ENCODE measurements at places on chromosomes 7 and 10.

- peak; percentile 58 for DNase-seq
Observed at GRCh38 chr7:140084972-140085371, 22.2 kb upstream of the PARP12 start.

DNA sequence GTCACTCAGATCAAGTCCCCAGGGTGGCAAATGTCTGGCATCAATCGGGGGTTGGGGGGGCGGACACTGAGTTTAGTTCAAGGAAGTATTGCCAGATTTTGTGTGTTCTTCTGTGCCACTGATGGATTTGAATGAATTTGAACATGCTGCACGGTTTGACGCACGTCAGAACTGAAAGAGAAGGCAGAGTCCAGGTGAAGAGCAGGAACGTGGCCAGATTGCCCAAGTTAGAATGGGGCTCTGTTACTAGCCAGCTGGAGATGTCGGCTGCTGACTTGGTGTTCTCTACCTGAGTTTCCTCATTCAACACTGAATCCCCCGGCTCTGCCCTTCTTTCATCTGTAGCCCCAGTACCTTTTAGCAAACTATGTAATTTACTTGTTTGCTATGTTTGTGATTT is 180.2 kb downstream of the PRKCQ start:
- no peak for DNase-seq

DNA sequence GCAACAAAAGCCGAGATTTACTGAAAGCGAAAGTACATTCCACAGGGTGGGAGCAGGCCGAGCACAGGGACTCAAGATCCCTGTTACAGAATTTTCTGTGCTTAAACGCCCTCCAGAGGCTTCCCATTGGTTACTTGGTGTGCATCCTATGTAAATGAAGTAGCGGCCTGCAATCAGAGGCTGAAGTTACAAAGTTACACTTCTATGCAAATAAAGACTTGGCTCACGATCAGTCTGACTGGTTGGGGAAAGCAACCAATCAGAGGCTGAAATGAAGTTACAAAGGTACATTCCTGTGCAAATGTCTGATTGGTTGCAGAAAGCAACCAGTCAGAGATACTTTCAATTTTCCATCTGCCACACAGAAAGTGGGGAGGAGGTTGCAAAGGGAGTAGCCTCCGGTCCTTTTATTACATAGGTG is 4.1 kb downstream of the ACBD7 start:
- DNase-seq, result no peak

GRCh38 chr10:26770069-26770468 is 72.6 kb downstream of the PDSS1 start:
- no peak for DNase-seq

- no peak for DNase-seq
Observed at GRCh38 chr7:78635026-78635793, 818.3 kb downstream of the MAGI2 start.

GRCh38 chr7:30366606-30367005 is 82.2 kb downstream of the ZNRF2 start:
- DNase-seq, result no peak

- peak; percentile 14 for DNase-seq
Observed at GRCh38 chr10:103197174-103197573, 4.1 kb upstream of the NT5C2 start.

DNA sequence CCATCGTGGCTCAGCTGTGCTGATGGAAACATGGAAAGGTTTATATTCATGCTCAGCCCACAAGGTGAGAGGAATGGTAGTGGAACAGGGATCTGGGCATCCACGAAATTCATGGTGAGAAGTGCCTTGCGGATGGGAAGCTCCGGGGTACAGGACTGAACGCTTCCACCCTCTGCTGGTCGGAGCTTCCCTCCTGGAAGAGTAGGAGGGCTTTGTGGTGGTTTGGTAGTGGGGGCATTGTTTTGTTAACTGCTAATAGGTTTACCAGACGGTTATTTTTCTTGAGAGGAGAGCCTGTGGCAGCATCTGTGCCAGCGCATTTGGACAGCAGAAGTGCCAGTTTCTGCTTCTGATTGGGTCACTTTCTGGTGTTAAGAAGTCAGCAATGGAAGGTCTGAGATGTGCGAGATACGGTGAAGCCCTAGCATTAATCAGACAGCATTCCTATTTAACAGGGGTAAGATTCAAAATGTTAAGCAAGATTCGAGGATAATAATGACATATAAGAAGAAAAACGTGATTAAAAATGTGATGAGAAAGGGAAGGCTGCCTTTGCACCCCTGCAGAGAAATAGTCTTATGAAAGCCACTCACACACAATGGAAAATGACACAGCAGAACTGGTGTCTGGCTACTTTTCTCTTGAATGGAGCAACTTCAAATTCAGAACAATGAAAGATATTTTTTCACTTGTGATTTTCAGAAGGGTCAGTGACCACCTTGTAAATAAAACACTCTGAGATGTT is 17.7 kb downstream of the ABCA13 start:
- no peak for DNase-seq

DNA sequence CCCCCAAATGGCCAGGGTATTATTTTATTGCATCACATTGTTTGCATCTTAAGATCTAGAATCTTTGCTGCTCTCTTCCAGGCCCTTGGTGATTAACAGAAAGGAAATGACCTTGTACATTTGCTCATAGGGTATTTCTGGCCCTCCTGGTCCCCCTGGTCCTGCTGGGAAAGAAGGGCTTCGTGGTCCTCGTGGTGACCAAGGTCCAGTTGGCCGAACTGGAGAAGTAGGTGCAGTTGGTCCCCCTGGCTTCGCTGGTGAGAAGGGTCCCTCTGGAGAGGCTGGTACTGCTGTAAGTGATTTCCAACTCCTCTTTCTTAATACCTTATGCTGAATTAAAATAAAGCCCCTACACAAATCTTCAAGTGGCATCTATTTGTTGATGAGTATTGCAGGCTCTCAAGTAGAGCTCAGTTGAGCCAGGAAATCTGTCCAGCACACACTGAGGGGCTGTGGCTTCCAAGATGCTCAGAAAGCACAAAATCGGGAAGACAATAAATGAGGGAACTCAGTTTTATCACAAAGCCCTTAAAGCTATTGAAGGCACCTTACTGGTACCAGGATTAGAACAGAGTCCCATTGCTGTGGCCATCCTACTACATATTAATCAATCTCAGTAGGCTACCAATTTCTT is 28.2 kb downstream of the COL1A2 start:
- no peak for DNase-seq

GRCh38 chr7:41762641-41763040 is 59.8 kb upstream of the INHBA start:
- no peak for DNase-seq

- DNase-seq, result no peak
Observed at GRCh38 chr7:40230101-40230500, 95.3 kb downstream of the SUGCT start.

DNA sequence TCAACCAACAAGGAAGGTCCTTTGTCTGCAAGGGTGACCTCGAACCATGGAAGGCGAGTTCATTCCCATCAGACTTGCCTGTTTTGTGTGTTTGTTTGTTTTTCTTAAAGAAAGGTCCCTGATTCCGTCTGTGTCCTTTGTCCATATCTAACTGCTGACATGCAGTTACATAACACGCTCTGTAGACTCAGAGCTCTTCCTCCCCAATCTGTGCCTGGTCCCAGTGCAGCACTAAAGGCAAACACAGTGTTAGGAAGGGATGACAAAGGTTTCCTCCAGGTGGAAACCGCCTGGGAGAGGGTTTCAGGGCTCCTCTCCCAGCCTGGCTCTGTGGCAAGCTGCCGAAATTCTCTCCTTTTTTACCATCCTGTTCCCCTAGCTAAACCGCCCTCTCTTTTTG is 13.4 kb downstream of the JCAD start:
- DNase-seq, result no peak

GRCh38 chr10:87915406-87915805 is 52.0 kb downstream of the PTEN start:
- DNase-seq, result no peak

GRCh38 chr10:33293531-33294170 is 40.8 kb downstream of the NRP1 start:
- DNase-seq, result no peak

DNA sequence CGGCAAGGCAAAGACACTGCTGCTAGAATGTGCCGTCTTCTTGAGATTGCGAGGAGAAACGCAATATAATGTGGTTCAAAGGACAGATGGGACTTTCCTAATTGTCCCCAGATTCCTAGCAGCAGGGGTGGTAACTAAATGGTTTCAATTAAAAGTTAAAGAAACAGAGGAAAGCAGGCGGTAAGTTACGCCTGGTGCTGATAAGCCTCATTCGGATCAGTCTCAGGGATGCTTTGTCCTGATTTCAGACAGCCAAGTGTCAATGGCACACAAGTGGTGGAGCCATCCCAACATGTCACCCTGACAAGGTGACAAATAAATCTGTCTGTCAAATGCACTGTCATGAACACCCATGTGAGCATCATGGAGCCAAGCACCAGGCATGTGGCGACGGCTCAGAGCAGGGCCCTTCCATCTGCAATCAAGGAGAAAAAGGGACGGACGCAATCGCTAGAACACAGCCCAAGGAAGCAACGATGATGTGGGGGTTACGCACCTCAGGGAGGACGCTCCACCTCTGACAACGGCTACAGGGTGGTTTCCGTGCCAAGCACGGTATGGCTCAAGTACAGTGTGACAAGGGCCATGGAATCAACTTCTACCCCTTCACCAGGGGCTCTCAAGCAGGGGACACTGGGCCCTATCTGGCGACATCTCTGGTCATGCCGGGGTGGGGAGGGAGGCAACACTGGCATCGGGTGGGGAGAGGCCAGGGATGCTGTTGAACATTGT is 66.2 kb downstream of the CTBP2 start:
- no peak for DNase-seq

DNA sequence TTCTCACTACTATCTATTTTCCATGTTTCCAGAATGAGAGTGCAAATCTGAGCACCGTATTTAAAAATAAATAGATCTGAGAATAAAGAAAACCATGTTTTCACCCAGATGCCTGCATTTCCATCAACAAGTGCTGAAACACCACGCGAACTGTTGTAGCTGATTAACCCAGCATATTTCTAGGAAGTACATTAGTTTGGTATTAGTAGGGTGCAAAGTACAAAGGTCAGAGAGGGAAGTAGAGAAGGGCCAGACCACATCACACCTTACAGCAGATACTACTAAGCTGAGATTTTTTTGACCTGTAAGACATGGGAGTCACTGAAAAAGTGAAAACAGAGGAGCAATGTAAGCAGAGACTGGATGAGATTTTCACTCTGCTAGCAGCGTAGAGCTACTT is 181.3 kb downstream of the IMMP2L start:
- no peak for DNase-seq

GRCh38 chr7:127654404-127655394 is 2.7 kb downstream of the SND1 start:
- no peak for DNase-seq

DNA sequence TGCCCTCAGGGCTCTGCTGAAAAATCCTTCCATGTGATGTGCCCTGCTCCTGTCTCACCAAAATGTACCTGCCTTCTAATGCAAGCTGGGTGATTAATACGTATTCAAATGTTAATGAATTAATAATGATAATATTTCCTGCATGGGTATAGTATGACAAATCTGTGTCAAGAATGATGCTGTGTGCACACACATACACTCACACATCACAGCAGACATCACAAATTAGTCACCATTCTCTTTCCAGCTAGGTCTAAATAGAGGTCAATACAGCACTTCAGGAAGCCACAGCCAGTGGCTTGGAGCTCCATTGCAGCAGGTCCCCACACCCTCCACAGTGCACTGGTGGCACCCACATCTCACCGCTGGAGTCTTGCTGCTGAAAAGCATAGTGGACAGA is 681.2 kb upstream of the NRP1 start:
- no peak for DNase-seq

- DNase-seq, result no peak
Observed at GRCh38 chr7:3192669-3193068, 108.4 kb upstream of the SDK1 start.

DNA sequence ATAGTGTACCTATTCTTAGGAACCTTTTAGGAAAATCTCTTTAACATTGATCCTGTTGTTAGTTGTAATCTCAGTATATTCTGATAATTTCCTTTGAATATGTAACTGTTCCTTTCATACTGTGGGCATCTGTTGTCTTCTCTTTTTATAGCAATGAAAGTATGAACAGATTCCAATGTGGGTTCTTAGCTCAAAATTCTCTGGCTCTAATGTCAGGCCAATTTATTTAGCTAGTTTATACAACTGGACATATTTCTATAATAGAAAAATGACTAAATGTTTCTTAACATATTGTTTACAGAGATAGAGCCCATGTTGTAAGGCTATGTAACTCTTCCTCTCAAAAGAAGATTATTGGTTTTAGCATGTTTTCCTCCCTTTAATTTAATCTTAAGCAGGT is 363.2 kb downstream of the AUTS2 start:
- no peak for DNase-seq

DNA sequence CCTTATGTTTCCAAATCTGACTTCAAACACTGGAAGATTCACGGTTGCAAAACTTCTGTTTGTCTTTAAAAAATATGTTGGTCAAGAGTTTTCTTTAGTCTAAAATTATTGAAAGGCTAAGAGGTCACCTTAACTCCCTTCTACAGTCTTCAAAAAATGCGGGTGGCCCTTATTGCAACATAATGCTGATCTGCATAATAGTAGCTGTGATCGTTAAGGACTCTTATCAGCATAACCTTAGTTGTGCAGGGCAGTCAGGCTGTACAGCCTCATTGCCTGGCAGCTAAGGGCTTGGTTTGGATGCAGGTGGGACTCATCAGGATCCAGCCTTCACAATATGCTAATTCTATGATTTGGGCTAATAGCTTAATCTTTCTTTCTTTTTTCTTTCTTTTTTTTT is 15.0 kb downstream of the KIAA1217 start:
- DNase-seq, result no peak

Measured in K562 (cell line).